Endothelial cell of umbilical vein (primary cell): ENCODE measurements at places on chromosomes 3 and 15. TPM values are rescaled to one million over a fixed set of nuclear protein-coding genes. Genes with fewer than 3 reads are reported as not detected.

Gene CELF6
- polyA plus RNA-seq, result 0.17 and 0.22 TPM in 2 replicates

Gene GJD2
- polyA plus RNA-seq, result not detected in 2 replicates

Gene ARL6IP5
- 96.9 and 129 TPM in 2 replicates for polyA plus RNA-seq

Gene CEP97
- polyA plus RNA-seq, result 1.4 and 1.9 TPM in 2 replicates

Gene PLSCR4
- polyA plus RNA-seq, result 91.7 and 105 TPM in 2 replicates

DNA sequence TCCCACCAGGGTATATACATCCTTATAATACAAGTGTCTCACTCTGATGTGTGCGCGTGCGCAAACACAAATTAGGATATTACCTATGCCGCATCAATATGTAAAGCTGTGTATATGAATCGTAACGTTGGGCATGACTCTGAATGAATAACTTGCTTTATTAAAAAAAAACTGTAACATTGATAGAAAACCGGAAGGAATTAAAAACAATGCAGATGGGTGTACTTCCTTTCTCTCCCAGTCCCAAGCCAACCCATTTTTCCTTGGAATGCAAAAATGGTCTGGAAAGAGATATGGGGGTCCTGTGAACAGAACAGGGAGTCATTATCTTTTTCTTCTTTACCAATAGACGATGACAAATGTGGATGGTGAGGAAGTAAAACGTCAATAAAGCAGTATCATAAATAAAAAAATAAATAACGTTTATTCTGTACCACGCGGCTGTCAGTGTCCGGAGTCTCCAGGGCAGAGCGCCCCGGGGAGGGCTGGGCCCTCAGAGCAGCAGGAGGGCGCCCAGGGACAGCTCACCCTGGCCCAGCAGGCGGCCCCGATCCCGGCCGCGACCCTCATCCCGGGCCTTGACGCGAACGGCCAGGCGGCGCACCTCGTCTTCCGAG lies 1.6 kb downstream of the C2CD4B start:
- DNase-seq, result peak; percentile 46

- peak; percentile 98 for DNase-seq
Measured at GRCh38 chr15:94844538-94845389, 613.4 kb downstream of the MCTP2 start.

DNA sequence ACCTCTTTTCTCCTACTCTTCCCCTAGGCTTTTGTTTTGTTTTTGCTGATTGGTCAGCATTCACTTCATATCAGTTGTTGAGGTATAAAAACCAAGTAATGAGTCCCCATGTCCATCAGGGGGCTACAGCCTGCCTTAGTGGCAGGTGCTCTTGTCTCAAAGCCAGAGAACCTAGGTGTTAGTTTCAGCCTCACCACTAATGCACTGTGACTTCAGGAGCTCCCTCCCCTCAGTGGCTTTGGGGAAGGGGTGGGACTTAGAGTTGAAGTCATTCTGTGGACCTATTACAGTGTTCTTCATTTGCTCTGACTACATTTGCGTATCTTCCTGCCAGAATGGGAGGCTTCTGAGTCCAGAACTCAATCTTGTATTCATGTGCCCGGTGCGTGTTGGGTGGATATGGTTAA lies 41.6 kb downstream of the NR2C2 start:
- no peak for DNase-seq
